ENCODE measurements at places on chromosomes 3 and 15.
A peak's percentile ranks its signal among the peaks of the same experiment; 100 is the strongest.

GRCh38 chr15:64651601-64652191 lies 123.7 kb downstream of the RBPMS2 start:
- peak; percentile 22 for DNase-seq

- no peak for DNase-seq
These were observed 17.3 kb downstream of the KPNA1 start for GRCh38 chr3:122497425-122497824.

DNA sequence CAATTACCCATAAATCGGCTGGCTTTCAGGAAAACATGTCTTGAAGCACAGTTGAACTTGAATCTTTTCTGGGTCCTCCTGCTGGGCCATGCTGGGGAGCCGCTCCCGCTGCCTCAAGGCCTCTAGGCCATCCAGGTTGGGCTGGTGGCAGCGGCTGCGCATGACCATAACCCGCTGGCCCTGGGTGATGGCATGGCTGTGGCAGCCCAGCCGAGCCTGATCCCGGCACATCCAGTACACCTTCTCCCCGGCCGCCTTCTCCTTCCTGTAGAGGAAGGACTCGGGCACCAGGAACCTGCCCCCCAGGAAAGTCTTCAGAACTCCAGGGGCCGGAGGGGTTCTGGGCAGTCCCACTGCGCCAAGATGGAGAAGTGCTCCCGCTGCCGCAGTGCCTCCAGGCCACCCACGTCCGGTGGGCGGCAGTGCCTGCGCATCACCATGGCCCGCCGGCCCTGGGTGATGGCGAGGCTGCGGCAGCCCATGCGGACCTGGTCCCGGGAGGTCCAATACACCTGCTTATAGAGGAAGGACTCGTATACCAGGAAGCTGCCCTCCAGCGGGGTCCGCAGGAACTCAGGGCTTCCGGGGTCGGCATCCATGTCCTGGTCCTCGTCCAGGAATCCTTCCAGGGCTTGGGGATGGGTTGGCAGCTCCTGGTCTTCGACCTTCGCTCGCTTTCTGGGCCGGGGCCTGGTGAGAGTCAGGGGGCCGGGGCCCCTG lies 84.3 kb upstream of the FXR1 start:
- DNase-seq = no peak

- no peak for DNase-seq
These were observed 1.5 kb downstream of the CIB1 start for GRCh38 chr15:90232196-90232595.

- DNase-seq = no peak
These were observed 108.6 kb upstream of the FEZF2 start for GRCh38 chr3:62481962-62482361.

GRCh38 chr3:123153125-123154019 lies 48.4 kb upstream of the SEC22A start:
- no peak for DNase-seq

DNA sequence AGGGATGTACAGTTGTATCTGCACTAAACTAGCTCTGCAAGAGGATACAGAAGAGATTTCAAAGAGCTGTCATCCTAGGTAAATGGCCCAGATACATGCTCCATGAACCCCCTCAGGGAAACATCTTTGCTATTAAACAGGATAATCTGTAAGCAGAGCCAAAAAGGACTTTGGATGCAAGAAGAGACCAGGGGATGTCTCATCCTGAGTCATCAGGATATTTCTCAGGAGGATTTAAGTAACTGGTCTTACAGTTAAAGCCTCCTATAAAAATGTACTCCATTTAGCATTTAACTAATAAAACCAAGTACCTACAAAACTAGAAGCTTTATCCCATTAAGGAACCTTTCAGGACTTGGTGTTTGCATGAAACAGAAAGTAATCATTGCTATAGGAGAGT lies 48.2 kb upstream of the PHLDB2 start:
- DNase-seq = no peak

DNA sequence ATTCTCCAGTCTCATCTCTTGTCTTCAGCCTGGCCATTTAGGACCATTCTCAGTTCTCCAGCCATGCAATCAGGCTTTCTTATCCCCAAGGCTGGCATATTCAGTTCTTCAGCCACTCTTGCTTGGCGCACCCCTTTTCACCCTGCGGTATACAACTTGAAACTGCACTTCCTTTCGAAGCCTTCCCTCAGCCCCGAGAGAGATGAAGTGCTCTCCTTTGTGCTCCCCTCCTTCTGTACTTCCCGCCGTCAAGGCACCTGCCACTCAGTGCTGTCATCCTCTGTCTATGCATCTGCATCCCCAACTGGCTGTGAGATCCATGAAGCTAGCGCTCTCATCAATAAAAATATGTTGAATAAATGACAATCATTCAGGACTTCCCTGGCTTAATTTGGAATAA lies 45.7 kb downstream of the MORC1 start:
- DNase-seq = no peak

- DNase-seq = no peak
These were observed 151.9 kb upstream of the BNIP2 start for GRCh38 chr15:59841036-59841435.

GRCh38 chr3:135990903-135991302 lies 25.4 kb downstream of the PPP2R3A start:
- no peak for DNase-seq

DNA sequence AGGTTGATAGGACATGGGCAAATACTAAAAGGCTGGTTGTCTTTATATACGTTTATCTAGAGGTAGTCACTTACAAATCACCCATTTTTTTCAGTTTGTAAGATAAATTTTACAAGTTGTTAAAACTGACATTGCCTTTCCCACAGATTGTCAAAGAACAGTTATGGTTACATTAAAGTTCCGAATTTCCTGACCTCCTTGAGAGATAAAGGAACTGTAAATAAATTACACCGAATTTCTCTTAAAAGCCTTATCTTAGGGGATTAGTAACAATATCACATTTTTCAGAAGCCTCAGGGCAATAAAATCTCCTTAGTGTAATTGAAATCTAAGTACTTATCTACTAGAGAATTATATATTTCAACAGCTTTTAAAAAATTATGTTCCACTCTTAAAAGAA lies 49.5 kb downstream of the ZPLD1 start:
- no peak for DNase-seq

GRCh38 chr3:177451864-177452830 lies 254.9 kb upstream of the TBL1XR1 start:
- DNase-seq = no peak

DNA sequence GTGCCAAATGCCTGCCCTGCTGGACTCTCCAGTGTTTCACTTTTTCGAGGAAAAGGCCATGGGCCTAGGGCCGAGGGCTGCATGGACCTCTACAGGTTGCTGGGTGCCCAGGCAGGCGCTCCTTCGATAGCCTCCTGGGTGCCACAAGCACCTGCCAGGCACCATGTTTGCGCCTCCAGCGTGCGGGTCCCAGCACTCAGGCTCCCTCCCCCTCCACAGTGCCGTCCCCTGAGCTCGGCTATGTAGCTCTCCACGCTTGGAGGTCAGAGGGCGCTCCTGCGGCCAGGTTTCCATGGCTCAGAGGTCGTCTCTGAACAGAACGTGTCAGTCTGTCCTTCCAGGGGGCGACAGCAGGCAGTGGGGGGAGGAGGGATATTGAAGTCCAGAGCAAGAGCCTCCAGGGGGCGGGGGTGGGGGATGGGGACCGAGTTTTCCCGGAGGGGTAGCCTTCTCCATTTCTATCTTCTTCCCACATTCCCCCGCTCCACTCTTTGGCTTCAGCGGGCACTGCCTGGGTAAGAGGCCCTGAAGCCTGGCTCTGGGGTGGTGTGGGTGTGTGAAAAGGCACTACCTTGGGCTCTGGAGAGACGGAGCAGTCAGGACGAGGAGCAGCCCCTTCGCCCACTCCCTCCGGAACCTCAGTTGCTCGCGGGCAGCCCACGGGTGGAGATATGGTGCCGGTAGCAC lies 3.6 kb downstream of the ONECUT1 start:
- no peak for DNase-seq

DNA sequence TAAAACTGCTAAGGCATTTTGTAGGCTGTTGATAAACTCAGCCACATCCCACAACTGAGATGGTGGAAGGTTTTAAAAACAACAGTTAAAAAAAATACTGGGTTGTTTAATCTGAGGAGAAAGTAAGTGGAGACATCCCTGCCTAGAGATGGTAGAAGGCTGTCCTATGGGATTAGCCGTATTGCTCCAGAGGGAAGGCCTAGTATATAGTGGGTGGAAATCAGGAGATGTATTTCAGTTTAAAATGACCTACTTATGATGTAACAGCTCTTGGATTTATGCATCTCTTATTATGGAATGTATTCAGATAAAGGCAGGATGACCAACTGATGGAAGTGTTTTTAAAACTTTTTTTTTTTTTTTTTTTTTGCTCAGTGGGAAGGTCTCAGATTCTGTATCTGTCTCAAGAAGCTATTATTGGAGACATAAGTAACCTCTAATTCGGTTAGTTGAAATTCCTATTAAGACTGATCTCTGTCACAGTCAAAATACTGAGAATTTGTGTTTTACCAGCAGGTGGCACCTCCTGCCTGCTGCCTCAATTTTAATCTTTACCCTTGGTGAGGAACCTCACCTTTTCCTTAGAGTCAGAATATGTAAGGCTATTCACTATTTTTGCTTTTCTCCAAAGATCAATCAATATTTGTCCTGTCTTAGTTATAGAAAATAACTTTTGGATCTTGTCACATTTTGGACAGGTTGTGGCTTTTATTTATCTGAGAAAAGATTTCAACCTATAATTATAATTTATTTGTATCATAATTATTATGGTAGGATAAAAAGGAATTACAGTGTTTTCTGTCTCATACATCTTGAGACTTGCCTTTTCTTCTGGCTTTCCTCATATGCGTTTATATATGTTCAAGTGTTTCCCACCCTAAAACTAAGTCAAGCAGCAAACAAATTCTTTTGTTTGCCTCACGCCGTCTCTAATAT lies 63.0 kb downstream of the VPS8 start:
- DNase-seq = no peak

GRCh38 chr3:140916603-140917002 lies 25.0 kb upstream of the SLC25A36 start:
- DNase-seq = no peak

DNA sequence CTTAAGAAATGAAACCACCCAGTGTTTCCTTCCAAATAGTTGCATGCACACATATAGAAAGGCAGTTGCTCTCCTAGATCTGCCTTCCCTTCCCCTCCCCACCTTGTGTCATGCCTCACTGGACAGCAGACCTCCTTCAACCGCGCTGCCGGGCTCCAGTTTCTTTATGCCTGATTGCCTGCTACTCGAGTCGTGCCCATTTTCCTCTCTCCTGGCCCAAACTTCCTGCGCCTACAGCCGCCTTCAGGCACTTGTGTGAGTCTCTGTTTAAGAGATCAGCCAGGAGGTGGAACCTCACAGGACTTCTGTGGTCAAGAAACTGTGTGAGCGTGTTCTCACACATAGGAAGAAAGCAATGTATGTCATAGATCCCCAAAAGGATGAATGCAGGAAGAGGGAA lies 8.8 kb upstream of the FAM107A start:
- no peak for DNase-seq

DNA sequence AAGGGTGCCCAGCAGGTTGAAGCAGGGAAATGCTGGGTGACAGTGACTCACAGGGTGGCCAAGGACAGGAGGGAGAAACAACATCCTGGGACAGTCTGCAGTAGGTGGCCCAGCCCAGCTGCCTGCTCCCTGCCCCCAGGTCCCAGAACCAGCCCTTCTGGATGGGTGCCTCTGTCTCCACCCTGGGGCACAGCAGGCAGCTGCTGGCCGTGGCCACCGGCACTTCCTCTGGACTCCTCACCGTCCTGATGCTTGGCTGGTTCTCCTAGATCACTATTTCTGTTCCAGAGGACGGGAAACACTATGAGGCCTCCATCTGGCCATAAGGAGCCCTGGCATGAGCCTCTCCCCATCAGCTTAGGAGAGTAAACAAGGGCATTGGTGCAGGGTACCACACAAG lies 258.9 kb downstream of the XXYLT1 start:
- DNase-seq = no peak

GRCh38 chr3:116630494-116630893 lies 79.1 kb upstream of the TUSC7 start:
- DNase-seq = no peak

DNA sequence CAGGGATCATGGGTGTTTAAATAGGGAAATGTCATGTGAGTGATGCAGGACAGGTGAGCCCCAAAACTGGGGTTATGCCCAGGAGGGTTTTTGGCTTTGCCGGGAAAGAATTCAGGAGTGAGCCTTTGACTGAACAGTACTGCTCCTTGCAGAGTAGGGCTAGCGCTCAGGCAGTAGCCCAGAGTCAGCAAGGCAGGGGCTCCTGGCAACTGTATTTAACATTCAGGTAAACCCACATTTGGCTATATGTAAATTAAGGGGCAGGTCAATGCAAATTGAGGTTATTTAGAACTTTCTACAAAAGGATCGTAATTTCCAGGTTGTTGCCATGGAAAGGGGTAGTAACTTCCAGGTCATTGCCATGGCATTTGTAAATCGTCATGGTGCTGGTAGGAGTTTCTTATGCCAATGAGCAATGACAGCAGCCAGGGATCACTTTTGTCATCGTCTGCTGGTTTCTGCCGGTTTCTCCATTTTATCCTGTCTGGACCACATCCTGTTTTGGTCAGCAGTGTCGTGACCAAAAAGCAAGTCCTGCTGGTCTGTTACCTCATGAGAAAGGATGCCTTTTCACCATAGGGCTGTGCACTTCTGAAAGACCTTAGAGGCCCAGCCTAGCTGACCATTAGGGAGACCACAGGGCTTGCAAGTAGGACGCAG lies 24.3 kb downstream of the MTHFS start:
- DNase-seq = no peak

GRCh38 chr15:80864666-80865065 lies 85.5 kb downstream of the CEMIP start:
- DNase-seq = no peak

DNA sequence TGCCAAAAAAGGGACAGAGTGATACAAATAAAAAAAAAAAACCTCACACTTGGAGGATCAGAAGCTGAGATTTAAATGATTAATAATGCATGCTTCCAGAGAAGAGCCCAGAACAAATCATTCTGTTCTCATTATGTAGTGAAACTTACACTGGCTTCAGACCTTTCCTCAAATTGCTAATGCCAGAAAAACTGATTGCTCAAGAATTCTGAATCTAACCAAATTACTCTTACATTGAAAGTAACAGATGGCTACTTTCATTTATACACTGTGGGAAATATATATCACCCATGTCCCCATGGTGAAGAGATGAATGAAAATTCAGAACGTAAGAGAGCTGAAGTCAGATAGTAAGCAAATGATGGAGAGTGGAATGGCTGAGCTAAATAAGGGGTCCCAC lies 85.9 kb upstream of the NSMCE3 start:
- no peak for DNase-seq

- no peak for DNase-seq
These were observed 74.3 kb downstream of the MLH1 start for GRCh38 chr3:37067577-37067976.

- no peak for DNase-seq
These were observed 66.2 kb downstream of the TAFA4 start for GRCh38 chr3:68866157-68866556.
